ENCODE measurements at places on chromosomes 4 and X.

GRCh38 chr4:187149229-187149945, 425.7 kb upstream of the FAT1 start:
- DNase-seq = no peak

DNA sequence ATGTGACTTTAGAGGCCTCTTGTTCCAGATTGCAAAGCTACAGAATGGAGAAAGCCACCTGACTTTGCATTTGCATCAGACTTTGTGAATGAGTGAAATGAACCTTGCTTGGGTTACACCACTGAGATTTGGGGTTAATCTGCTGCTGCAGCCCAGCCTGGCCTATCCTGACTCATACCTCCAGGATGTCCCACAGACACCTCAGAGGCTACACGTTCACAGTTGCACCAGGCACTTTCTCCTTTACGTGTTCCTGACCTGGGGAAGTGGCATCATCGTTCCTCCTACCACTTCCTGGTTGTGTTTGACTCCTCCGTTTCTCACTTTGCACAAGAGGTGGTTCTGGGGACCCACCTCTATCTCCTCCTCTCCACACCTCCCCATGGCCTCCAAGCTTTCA, 9.2 kb upstream of the SORCS2 start:
- DNase-seq = no peak

DNA sequence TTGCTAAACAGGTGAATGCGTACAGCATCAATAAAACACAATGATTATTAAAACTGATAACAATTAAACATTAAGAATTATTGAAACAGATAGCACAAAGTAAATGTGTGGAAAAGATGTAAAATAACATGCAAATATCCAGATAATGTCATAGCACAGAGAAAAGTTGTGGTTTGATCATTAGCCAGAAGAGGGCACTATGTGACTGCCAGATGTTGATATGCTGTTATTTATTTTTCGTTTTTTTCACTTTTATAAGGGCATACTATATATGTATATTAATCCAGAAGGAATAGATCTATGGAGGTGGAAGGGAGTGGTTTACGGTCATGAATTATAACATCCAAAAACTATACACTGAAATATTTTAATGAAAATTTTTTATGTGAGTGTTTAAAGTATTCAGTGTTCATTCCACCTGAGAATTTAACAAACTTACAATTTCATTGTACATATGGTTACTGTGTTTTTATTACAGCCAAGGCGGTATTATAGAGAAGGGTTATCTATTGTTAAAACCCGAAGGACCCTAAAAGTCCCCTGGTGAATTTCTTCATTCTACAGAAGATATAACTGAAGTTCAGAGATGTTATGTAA, 211.9 kb upstream of the UGT8 start:
- no peak for DNase-seq

DNA sequence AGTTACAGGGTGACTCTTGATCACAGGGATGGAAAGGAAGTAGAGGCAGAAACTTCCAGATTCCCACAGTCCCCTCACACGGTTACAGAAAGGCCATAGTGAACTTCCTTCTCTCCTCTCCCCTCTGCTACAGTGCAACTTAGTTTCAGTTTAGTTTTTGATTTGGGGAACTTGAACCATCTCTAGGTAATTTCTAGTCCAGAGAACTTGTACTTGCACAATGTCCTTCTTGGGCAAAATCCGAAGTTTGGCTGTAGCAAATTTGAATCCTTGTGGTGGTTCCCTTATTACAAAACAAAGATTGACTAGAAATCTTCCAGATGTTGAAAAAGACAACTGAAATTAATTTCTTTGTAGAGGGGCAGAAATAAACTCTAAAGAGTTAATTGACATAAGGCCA, 1.2 kb upstream of the BLTP1 start:
- no peak for DNase-seq

GRCh38 chrX:39877905-39878304, 219.9 kb downstream of the BCOR start:
- no peak for DNase-seq

DNA sequence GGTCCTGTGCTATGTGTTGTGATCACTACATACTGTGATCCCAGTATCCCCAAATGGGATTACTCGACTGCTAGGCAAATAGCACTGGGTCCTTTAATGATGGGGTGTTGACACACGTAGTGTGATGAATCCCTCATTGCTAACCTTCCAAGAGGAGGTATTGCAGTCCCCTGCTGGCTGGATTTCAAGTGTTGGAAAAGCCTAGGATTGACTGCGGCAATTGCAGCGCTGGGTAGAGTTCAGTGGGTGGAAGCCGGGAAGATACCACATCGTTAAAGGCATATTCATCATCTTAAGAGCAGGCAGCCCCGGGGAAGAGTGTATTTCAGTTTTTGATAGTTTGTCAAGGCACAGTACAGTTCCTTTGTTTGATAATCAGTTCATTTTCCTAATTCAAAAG, 159.9 kb downstream of the TRIML1 start:
- DNase-seq = no peak

DNA sequence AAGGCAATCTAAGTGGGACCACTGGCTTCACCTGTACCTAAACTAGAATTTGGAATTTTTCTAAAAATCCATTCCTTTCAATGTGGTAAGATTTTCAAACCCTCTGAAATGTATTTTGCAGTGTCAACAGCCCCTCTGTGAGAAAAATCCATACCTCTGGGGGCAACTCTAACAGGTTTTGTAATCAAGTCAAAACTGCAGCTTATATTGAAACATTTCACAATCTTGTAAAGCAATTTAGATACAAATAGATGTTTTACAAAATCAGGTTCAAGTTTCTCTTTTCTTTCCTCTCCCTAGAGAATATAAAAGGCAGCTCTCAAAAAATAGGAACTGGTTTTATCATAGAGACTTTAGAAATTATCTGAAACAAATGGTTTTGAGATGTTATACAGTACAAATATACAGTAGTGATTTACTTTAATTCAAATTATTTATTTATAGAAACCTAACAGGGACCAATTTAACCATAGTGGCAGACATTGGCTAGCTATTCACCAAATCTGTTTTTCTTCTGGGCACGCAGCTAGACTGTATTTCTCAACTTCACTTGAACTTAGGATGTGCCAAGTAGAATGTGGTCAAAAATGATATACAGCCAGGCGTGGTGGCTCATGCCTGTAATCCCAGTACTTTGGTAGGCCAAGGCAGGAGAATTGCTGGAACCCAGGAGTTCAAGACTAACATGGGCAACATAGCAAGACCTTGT, 36.3 kb upstream of the SPINK2 start:
- no peak for DNase-seq

- no peak for DNase-seq
Observed at GRCh38 chr4:17068891-17069290, 170.4 kb upstream of the LDB2 start.

DNA sequence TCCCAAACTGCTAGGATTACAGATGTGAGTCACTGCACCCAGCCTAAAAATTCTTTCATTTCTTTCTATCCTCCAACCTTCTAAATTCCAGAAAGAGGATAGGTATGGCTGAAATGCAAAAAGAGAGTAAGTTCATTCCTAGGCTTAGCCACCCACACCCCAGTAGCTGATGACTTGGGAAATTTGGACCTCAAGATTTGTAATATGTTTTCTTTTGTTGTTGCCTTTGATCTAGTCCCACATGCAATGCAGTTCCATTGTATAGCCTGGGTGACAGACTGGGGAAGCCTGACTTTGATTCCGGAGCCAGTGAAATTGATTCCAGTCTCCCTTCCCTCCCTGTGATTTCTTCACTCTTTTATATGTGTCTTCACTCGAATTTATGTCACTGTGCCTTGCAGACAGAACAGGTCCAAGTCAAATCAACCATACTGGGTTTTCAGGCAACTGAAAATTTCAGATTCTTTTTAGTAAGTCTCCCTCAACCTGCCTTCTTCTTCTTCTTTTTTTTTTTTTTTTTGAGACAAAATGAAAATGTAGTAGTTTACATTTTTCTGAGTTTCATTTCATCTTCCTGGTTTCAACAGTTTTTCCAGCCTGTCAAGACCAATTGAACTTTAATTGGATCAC, 176.2 kb upstream of the RBPJ start:
- DNase-seq = no peak

GRCh38 chr4:20625426-20625825, 74.8 kb upstream of the PACRGL start:
- no peak for DNase-seq

- no peak for DNase-seq
Observed at GRCh38 chrX:29071525-29072320, 484.5 kb downstream of the IL1RAPL1 start.

- no peak for DNase-seq
Observed at GRCh38 chr4:2731907-2732317, 24.2 kb downstream of the TNIP2 start.

GRCh38 chr4:1978226-1978625, 30.5 kb downstream of the NELFA start:
- no peak for DNase-seq

- no peak for DNase-seq
Observed at GRCh38 chr4:147285751-147286150, 195.1 kb upstream of the EDNRA start.

- no peak for DNase-seq
Observed at GRCh38 chrX:94204524-94204923, 530.5 kb downstream of the FAM133A start.

DNA sequence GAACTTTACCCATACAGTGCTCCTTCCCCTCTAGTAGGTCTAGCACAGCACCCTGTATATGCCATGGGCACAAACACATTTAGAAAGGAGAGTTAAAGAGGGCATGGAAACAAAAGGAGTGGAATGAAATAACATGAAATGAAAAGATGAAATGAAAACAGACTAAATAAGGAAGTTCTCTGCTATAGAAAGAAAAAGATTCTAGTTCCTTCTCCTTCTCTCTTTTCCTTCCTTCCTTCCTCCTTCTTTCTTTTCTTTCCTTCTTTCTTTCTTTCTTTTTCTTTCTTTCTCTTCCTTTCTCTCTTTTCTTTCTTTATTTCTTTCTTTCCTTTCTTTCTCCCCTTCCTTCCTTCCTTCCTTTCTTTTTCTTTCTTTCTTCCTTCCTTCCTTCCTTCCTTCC, 2197.4 kb downstream of the PCDH7 start:
- no peak for DNase-seq

DNA sequence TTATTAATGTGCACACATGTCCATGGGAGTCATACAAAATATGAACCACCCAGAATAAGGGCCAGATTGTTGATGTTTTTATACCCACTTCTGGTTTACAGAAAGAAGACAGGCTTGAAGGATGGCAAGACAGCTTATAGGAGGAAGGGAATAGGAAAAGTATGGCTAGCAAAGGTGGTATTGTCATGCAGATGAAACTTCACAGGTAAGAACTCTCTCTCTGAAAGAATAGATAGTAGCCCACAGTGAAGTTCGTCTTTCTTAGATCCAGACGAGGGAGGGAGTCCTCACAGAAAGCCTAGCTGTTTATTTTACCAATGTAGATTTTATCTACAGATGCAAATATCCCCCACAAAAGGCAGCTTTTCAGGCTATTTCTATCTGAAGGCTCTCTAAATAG, 43.7 kb upstream of the SPIN4 start:
- no peak for DNase-seq

DNA sequence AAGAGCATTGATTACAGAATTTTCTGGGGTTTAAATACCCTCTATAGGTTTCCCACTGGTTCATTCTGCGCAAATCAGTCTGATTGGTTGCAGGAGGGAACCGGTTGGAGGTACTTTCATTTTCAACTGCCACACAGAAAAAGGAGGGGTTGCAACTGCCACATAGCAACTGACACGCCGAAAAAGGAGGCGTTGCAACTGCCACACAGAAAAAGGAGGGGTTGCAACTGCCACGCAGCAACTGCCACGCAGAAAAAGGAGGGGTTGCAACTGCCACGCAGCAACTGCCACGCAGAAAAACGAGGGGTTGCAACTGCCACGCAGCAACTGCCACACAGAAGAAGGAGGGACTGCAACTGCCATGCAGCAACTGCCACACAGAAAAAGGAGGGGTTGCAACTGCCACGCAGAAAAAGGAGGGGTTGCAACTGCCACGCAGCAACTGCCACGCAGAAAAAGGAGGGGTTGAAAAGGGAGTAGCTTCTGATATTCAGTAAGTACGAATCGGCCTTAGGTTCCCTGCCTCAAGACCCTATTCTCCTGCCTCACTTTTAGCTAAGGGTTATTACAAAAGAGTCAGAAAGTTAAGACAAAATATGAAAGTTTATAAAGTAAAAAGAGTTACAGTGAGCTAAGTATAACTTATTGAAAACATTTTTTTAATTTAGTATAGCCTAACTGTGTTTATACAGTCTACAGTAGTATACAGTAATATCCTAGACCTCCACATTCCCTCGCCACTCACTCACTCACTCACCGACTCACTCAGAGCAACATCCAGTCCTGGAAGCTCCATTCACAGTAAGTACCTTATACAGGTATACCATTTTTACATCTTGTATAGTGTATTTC, 431.8 kb downstream of the KCTD8 start:
- DNase-seq = no peak

- no peak for DNase-seq
Observed at GRCh38 chrX:9785944-9786797, at the start of gene SHROOM2. TSS of gene SHROOM2 (plus strand) at chrX:9786429. CDS start at chrX:9786546, 117 bp downstream.

DNA sequence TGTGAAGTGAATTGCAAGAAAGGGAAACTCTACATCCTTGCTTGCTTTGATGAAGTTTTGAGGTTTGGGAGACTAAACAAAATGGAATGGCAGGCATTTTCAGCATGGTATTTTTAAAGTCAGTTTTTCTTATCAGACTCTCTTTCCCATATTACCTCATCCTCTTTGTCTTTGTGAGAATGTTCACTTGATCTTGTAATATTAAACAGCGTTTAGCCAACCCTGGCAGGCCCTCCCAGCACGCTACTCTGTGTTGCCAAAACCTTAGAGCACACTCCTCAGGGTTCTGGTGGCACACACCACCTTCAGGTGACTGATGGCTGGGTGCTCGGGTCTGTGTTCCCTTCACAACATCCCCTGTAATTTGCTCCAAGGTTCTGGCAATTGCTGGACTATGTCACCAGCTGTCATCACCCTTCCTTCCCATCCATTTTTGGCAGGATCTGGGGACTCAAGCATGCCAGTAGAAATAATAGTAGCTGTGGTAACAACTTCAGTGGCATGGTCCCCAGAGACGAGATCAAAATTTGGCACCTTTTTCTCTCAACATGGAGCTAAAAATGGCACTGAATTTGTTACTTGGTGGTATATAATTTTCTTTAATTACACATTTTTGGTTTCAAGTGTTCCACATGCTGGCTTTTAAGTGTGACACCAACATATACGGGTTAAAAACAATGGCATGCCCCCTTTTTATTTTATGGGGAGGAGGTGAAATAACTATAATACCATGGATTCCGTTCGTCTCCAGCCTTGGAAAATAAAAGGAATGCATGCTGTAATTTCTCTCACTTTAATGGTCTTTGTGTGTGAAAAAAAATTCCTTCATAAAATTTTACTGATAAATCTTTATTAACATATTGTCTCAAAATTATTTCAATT, 273.1 kb downstream of the DCTD start:
- DNase-seq = no peak

GRCh38 chr4:14575289-14575688, 427.0 kb upstream of the CPEB2 start:
- DNase-seq = no peak

- no peak for DNase-seq
Observed at GRCh38 chr4:85724791-85725563, 250.0 kb downstream of the ARHGAP24 start.

DNA sequence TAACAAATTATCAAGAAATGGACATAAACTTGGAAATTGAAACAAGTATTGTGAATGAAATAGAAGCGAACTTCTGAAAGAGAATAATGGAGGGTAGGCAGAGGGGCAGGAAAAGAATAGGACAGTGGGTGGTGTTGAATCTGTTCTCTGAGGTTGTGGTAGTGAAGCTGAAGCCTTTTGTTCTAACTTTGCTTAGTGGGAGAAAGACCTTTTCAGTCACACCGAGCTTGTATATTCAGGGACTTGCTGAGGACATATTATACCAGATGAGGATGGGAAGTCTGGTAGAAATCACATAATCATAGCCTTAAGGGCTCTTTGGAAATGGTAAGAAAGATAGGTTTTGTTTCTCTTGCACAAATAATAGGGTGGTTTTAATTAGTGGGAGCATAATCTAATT, 115.4 kb upstream of the NDST4 start:
- no peak for DNase-seq
